ENCODE measurements at places on chromosomes 5 and 9. TPM values are rescaled to one million over a fixed set of nuclear protein-coding genes. Genes with fewer than 3 reads are reported as not detected.

The ITK gene
- total RNA-seq, result under 0.01 TPM

The SUSD3 gene
- 8.6 TPM for total RNA-seq

The CTSV gene
- total RNA-seq, result 0.82 TPM

The CHD1 gene
- 17.7 TPM for total RNA-seq

The GPX3 gene
- 133 TPM for total RNA-seq

The CTXN3 gene
- not detected for total RNA-seq

The CORO2A gene
- total RNA-seq, result 1.6 TPM

The KLF4 gene
- 84.7 TPM for total RNA-seq

The CAMK2A gene
- not detected for total RNA-seq

The IFNA8 gene
- total RNA-seq, result not detected

The DMGDH gene
- total RNA-seq, result 0.93 TPM

The BNC2 gene
- 19.5 TPM for total RNA-seq

The TSSK1B gene
- not detected for total RNA-seq

The SLC6A19 gene
- total RNA-seq, result not detected

The ARID3C gene
- total RNA-seq, result 0.35 TPM

The PCDHA10 gene
- total RNA-seq, result under 0.01 TPM

The LHX3 gene
- not detected for total RNA-seq

The LHX6 gene
- not detected for total RNA-seq

The MARCHF3 gene
- total RNA-seq, result 10.9 TPM

The PCDHB4 gene
- total RNA-seq, result 0.94 TPM

The GMCL2 gene
- not detected for total RNA-seq

The FOXD4 gene
- 0.70 TPM for total RNA-seq
